ENCODE measurements at places on chromosomes 7 and 10. TPM values are rescaled to one million over a fixed set of nuclear protein-coding genes. Genes with fewer than 3 reads are reported as not detected.

P4HA1 gene
- total RNA-seq: 54.8 TPM

DLX6 gene
- total RNA-seq: not detected

GSTO1 gene
- total RNA-seq: 209 TPM

WBP1L gene
- total RNA-seq: 19.2 TPM

TRIM50 gene
- total RNA-seq: not detected

ATG9B gene
- 0.13 TPM for total RNA-seq

NCF1 gene
- 4.0 TPM for total RNA-seq

GPER1 gene
- total RNA-seq: 2.9 TPM

IFIT1B gene
- total RNA-seq: 0.81 TPM

ZNF722 gene
- not detected for total RNA-seq

SPDYE6 gene
- total RNA-seq: not detected

LDB3 gene
- 1,178 TPM for total RNA-seq

ALOX5 gene
- 4.9 TPM for total RNA-seq

FBXL13 gene
- 0.32 TPM for total RNA-seq

GARIN1A gene
- 2.4 TPM for total RNA-seq

H2BK1 gene
- not detected for total RNA-seq

C10orf105 gene
- not detected for total RNA-seq

All from cardiac septum (tissue), 1 donor.